Hematopoietic multipotent progenitor cell treated with erythropoietin and hydrocortisone succinate and interleukin-3 and kit ligand, for 8 days (in vitro differentiated cells): ENCODE measurements at places on chromosomes 5 and 9.

DNA sequence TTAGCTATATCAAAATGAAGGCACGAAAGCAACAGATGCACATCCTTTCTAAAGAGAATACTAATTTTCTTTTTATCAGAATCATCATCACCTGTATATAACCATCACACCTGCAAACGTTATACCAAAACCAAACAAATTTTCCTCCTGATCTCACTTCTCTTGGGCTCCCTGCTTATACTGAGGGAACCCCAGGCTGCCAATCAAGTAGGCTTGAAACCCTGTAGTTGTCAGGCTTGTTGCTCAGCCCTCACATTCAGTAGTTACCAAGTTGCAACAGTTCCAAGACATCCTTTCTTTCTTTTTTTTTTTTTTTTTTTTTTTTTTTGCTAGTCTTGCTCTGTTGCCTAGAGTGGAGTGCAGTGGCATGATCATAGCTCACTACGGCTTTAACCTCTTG lies 12.7 kb downstream of the STRBP start:
- no peak for DNase-seq

DNA sequence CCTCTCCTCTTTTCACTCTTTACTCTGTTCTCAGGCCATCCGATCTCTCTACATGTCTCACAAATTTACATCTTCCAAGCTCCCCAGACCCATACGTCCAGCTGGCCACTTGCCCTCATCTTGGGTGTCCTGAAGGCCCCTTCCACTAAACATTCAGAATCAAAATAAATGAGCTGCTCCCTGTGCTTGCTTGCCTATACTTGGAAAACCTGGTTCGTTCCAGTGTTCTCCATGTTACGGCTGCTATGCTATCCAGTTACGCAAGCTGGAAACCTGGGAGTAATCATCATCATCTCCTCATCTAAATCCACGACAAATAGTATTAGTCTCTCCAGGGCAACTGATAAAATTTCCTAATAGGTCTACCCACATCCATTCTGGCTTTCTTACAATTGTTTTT lies 165.0 kb upstream of the FBXL17 start:
- DNase-seq: no peak

DNA sequence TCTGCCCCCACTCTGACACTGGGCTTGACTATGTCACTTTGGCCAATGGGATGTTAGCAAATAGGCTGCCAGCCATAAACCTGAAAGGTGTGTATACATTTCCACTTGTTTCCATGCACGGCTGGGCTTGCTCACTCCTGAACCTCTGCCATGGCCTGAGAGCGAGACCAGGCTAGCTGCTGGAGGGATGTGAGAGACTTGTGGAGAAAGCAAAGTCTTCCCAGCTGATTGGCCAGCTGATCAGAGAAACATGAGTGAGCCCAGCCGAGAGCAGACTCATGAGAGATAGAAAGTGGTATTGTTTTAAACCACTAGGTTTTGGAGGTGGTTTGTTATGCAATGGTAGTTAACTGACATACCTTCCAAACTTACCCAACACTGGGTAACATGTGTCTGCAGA lies 13.9 kb downstream of the FAM193B start:
- no peak for DNase-seq

GRCh38 chr5:37839407-37840052 lies at the start of gene GDNF:
Gene GDNF, minus strand, starts transcription at chr5:37840041. Its CDS starts 5,245 bp downstream, at chr5:37834796.
- peak; percentile 16 for DNase-seq

GRCh38 chr9:83041771-83042170 lies 21.2 kb downstream of the RASEF start:
- no peak for DNase-seq

GRCh38 chr5:83562791-83563557 lies 91.4 kb downstream of the VCAN start:
- DNase-seq: no peak

GRCh38 chr9:77957652-77958051 lies 74.0 kb downstream of the GNAQ start:
- DNase-seq: peak; percentile 88

DNA sequence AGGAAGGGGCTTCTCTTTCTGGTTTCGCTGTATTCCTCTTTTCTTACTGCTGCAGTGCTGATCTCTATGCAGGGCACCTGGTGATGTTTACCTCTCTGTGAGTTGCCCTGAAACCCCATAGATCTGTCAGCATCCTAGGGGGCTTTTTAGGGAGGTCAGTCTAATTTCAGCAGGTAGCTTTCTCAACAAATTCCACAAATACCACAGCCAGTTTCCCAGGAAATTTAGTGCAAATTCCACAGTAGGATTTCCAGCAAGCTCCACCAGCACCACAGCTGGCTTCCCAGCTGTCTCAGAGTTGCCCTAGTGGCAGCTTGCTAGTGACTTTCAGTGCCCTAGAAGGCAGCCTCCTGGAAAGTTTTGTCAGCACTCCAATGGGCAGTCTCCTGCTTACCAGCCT lies 379.1 kb upstream of the SMC2 start:
- DNase-seq: no peak

GRCh38 chr5:114312658-114313057 lies 49.2 kb upstream of the KCNN2 start:
- no peak for DNase-seq

DNA sequence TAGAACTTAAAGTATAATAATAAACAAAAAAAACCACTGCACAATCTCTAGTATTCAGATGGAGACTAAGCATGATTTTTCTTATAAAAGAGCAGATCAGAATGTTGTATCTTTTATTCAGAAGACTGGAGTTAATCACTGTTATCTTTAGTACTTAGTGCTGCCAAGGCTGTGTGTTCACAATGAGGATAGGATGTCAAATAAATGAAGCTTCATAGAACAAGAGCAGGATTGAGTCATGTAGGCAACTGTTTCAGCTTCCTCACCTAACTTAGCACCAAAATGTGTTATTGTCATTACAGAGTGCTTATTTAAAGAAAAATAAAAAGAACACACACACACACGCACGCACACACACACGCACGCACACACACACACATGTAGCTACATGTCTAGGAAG lies 58.1 kb upstream of the CDKN2B start:
- no peak for DNase-seq

DNA sequence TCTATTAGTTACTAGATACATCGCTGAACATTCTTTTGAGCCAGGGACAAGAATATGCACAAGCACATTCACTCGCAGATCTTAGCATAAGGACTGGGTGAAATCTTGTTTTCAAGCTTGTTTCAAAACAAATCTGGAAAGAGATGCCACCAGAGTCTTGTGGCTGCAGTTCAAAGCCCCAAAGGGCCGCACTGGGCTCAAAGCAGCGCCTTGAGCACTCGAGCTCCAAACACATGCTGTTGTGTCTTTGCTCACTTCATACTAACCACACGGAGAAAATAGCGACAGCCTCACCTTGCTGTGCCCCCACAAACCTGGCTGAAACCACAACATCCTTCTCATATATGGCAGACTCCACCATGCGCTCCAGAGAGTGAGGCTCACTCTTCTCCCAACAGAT lies 34.2 kb upstream of the IL7R start:
- DNase-seq: no peak

- no peak for DNase-seq
Measured at GRCh38 chr5:149616727-149617285, 35.5 kb downstream of the ARHGEF37 start.

GRCh38 chr9:15068261-15068660 lies 158.0 kb upstream of the FREM1 start:
- no peak for DNase-seq

DNA sequence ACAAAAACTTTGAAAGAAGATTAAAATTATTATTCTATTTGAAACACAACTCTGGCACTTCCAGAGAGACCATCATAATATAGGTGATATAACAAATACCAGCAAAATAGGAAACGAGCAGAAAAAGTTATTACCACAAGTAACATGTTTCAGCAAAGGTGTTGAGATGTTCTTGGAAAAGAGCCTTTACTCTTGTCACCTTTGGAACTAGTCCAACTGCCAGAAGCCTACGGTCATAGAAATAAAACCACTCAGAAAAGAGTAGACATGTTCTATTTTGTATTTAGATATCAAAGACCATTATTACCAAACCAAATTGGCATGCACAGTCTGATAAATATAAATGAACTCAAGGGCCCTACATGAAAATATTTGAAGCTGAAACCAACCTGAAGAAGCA lies 145.0 kb upstream of the DMAC1 start:
- DNase-seq: no peak

GRCh38 chr5:145666591-145666990 lies 168.6 kb downstream of the PRELID2 start:
- DNase-seq: no peak

DNA sequence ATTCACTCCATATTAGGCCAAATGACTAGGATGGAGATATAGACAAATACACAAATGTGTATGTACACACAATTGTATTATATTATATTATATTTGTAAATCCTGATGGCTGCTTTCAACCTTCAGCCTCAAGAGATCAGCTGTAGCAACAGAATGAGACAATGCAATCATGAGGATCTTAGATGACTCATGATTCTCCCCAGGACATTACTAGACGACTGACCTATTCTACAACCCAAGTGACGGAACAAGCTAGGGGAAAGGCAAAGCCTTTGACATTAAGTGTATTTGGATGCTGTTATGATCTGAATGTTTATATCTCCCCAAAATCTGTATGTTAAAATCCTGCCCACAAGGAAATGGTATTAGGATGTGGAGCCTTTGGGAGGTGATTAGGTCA lies 66.5 kb downstream of the COX7C start:
- no peak for DNase-seq

- DNase-seq: no peak
Measured at GRCh38 chr9:98416294-98417248, 161.1 kb upstream of the TBC1D2 start.
